ENCODE measurements at places on chromosomes 1 and 21. TPM values are rescaled to one million over a fixed set of nuclear protein-coding genes. Genes with fewer than 3 reads are reported as not detected.

The BEND5 gene
- not detected for total RNA-seq

The CENPL gene
- 32.2 TPM for total RNA-seq

The IQCC gene
- 4.0 TPM for total RNA-seq

DNA sequence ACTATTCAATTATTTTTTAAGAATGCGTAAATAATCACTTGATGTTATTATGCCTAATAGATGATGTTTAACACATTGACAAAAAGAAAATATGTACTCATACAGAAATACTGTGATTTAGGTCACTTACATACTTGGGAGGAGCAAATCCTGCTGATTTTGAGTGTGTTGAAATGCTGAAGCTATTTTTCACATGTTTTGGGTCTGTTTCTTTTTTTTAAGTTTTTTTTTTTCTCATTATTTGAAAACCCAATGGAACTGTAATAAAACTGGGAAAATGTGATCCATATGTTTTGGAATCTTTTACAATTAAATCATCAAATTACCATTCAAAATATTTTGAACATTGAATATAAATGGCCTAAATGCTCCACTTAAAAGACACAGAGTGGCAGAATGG is 366.2 kb upstream of the ADAMTS5 start:
- DNase-seq = no peak

DNA sequence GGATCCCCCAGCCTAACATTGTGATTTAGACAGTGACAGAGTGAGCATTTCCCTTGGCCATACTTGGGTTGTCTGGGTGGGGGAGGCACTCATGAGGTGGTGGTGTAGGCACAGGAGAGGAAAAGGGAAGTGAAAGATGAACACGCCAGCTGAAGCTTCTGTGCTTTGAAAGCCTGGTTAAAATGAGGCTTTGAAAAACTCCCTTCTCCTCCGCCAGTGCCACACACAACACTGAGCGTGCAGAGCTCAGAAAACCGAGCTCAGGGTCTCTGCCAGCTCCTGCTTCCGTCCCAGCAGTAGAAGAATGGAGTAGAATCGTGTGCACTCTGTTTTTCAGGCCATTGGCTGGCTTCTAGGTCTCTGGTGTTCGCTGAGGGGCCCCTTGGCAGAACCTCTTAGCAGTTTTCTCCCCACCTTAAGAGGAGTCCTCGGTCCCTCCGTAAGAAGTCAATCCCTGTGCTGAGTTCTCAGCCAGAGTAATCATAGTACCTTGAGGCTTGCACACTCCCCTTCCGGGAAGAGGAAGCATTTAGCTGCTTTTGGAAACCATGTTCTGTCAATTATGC is 12.9 kb downstream of the PLEKHM2 start:
- DNase-seq = peak; percentile 46

GRCh38 chr1:73576083-73576482 is 621.9 kb downstream of the LRRIQ3 start:
- DNase-seq = no peak

GRCh38 chr1:3656450-3657095 is 4.3 kb downstream of the TP73 start:
- no peak for DNase-seq

The TIE1 gene
- total RNA-seq = not detected

DNA sequence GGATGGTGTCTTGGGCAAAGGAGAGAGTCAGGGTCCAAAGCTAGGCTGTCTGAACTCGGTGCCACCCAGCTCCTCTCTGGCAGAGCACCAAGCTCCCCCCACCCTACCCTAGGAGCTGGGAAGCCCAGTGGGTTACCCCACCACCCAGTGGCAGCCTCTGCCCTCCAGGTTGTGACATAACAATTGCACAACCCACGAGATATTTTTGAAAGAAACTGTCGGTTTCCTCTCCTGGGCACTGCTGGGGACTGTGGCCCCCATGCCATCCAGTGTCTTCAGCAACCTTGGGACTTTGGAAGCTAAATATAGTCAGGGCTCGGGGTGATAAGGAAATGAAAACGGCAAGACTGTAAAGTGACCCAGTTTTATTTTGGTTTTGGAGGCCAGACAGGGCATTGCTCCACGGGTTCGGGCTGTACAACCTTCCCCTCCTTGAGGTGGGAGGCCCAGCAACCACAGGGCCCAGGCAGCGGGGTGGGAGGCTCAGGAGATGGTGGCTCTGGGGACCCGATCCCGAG is 1.4 kb downstream of the CITED4 start:
- no peak for DNase-seq

The SASS6 gene
- total RNA-seq = 10.7 TPM

GRCh38 chr1:207713529-207713928 is 38.3 kb upstream of the CD46 start:
- DNase-seq = no peak

The RPL22 gene
- 296 TPM for total RNA-seq

The ANKRD34A gene
- 2.5 TPM for total RNA-seq

GRCh38 chr1:198676253-198676652 is 37.4 kb downstream of the PTPRC start:
- no peak for DNase-seq

DNA sequence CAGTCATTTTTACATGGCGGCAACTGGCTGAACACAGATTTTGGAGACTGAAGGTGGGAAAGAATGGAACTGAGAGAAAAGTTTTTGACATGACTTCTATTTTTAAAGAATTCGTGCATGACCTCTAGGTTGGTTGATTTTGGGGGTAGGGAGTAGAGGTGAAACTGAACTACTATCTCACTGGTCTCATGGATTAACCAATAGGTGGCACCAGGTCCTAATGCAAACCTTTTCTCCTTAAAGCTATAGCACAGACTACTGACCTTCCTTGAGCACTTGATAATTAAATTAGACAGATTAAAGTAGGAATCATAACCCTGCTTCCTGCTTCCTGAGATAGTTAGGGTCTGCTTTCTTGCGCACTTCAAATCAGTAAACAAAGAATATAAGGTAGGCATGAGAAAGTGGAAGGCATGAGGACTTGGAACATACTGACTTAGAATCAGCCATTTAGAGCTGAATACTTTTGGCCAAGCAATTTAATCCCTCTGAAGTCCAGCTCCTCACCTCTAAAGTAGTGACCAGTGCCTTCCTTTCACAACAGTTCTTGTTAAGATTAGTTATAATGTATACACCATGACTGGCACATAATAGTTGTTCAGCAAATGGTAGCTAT is 206.0 kb downstream of the CENPF start:
- DNase-seq = no peak

- DNase-seq = no peak
Observed at GRCh38 chr1:12640237-12640957, 3.5 kb upstream of the AADACL4 start.

- DNase-seq = no peak
Observed at GRCh38 chr1:31959521-31960340, 21.6 kb upstream of the PTP4A2 start.

DNA sequence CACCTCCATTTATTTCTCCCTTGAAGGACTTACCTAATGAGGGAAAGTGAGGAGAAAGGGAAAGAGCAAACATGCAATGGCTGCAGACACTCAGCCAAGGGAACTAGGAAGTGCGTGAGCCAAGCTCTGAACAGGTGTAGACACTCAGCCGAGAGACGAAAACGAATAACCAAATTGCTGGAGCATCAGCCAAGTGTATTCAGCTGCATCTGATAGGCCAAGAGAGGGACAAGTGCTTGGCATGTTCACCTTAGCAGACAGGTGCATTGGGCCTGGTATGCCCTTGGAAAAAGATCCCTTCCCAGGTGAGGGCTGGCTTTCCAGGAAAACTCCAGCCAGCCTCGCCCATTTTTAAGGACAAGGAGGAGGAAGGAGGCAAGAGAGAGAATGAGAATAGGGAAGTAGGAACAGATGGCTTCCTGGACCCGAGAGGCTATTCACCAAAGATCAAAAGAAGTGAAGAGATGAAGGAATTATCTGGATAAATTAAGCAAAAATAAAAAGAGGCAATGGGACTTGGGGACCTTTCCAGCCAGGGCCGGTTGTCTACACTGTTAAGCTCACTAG is 184.7 kb downstream of the TOMM20 start:
- DNase-seq = no peak

DNA sequence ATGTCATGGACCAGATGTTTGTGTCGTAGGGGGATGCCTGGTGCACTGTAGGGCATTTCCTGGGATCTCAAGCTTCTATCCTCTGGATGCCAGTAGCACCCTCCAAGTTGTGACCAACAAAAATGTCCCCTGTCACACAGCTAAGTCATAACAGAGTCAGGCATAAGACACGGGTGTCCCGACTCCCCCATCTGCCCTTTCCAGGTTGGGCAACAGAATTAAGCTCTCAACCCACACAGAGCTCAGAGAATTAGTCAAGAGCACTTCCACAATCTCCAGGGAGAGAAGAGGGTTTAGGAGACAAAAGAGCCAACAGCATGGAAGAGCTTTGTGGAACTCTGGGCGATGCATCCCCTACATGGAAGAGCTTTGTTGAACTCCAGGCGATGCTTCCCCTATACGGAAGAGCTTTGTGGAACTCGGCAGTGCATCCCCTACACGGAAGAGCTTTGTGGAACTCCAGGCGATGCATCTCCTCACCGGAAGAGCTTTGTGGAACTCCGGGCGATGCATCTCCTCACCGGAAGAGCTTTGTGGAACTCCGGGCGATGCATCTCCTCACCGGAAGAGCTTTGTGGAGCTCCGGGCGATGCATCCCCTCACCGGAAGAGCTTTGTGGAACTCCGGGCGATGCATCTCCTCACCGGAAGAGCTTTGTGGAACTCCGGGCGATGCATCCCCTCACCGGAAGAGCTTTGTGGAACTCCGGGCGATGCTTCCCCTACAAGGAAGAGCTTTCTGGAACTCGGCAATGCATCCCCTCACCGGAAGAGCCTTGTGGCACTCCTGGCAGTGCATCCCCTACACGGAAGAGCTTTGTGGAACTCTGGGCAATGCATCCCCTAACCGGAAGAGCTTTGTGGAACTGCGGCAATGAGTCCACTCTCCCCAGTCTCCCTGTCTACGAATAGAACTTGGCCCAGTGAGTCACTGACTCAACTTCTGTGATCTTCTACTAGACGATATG is 422.7 kb downstream of the KIF26B start:
- no peak for DNase-seq

- DNase-seq = no peak
Observed at GRCh38 chr1:22222723-22223122, 79.8 kb upstream of the WNT4 start.

The HPCAL4 gene
- 1.9 TPM for total RNA-seq

The C8B gene
- total RNA-seq = not detected

The MEX3A gene
- total RNA-seq = 21.0 TPM

The LCE1F gene
- total RNA-seq = not detected

The CGN gene
- 18.6 TPM for total RNA-seq

DNA sequence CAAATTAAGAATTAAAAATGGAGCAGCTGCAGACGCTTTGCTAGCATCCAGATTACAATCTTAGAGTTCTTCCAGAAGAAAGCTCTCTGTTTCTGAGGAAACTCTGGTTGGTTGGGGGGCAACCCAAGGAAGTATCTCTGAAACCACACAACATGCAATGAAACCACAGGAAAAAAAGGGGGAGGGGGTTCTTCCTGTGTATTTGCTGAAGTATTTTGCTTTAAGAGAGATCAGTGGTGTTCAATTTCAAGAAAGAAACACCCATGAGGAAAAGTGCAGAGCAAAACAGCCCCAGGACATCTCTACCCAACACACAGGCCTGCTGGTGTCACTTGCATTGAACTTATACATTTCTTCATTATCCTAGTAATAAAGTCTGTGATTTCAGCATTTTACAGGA is 19.7 kb upstream of the TIAM1 start:
- no peak for DNase-seq

DNA sequence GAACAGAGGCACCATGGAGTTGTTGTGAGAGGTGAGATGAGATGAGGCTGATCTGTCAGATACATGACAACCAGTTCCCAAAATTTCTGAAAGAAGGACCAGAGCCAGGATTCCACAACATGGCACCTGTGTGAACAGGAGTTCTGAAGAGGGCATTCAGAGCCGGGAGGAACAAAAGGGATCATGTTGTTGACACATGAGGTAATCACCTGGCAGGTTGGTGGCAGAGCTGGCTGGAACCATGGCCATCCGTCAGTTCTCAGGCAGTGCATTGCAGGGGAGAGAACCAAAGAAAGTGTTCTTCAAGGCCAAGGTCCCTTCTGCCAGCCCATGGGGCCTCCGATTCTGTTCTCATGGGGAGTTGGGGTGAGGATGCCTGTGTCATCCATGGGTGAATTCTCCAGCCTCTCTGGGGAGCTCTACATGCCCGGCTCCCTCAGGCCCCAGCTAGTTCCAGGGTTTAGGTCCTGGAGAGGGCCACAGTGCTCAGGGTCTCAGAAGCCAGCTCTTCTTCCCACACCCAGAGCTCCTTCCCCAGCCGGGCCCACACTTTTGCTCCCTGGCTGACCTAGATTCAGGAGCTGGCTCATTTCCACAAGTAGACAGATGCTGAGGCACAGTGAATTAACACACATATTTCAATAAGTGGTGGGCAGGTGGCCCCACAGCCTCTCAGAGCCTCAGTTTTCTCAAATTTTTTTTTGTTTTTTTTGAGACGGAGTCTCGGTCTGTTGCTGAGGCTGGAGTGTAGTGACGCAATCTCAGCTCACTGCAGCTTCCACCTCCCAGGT is 49.1 kb upstream of the CTPS1 start:
- DNase-seq = peak; percentile 15

DNA sequence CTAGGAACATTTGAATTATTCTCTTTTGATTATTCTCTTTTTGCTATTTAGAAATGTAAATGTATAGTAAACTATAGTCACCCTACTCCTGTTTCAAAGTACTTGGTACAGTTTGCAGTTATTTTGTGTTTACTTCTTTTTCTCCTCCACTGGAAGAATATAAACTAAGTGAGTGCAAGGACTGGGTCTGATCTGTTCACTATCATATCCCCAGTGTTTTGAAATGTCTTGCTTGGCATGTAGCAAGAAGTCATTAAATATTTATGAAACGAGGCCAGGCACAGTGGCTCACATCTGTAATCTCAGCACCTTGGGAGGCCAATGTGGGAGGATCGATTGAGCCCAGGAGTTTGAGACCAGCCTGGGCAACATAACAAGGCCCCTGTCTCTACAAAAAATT is 35.8 kb upstream of the PODN start:
- DNase-seq = no peak

- DNase-seq = no peak
Observed at GRCh38 chr1:160795951-160796383, at the start of gene LY9. TSS of gene LY9 (plus strand) at chr1:160796174. CDS start at chr1:160796188, 14 bp downstream.

- no peak for DNase-seq
Observed at GRCh38 chr1:10745886-10746455, 50.5 kb downstream of the CASZ1 start.

The INAVA gene
- 39.3 TPM for total RNA-seq

GRCh38 chr1:165895451-165895871 is 68.0 kb downstream of the UCK2 start:
- DNase-seq = no peak

DNA sequence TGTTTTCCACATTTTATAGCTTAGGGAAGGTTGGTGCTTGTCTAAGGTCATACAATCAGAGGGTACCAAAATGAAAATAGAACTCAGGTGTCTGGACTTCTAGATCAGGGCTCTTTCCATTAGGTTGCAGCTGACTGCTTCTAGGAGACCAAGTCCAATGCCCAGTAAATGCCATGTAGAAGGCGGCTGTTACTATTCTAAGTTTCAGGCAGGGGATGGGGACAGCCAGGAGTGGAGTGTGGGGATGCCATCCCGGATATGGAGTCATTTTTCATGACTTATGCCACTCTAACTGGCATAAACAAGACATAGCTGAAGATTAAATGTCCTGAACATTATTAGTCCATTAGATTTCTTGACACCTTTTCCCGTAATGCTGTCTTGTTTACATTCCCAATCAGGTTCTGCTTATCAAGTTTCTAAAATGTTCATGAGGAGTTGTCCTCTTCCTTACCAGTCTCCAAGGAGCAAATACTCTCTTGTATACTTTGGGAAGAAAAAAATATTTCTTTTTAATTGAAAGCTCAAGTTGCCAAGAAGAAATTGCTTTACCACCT is 31.5 kb downstream of the XCL1 start:
- DNase-seq = no peak

Data from G401 (cell line).